ENCODE measurements at places on chromosomes 2 and 18.
A peak's percentile ranks its signal among the peaks of the same experiment; 100 is the strongest.

DNA sequence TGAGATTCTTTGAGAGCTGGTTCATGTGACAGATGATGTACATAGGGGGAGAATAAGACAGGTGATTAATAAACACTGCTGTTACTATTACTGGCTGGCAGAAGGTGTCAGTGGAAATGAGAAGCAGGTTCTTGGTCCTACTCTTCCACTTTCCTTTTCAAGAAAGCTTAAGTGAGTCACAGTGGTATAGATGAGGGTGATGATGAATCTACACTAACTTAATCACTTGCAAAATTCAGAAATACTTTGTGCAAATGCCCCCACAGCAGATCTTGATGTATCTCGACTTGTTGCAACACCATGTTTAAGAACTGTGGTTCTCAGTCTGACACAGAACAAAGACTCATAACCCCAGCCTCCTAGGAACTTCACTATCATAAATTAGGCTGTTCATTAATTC lies 35.9 kb upstream of the MGAT5 start:
- DNase-seq, result peak; percentile 38

GRCh38 chr2:181183878-181184542 lies 203.6 kb downstream of the UBE2E3 start:
- no peak for DNase-seq

DNA sequence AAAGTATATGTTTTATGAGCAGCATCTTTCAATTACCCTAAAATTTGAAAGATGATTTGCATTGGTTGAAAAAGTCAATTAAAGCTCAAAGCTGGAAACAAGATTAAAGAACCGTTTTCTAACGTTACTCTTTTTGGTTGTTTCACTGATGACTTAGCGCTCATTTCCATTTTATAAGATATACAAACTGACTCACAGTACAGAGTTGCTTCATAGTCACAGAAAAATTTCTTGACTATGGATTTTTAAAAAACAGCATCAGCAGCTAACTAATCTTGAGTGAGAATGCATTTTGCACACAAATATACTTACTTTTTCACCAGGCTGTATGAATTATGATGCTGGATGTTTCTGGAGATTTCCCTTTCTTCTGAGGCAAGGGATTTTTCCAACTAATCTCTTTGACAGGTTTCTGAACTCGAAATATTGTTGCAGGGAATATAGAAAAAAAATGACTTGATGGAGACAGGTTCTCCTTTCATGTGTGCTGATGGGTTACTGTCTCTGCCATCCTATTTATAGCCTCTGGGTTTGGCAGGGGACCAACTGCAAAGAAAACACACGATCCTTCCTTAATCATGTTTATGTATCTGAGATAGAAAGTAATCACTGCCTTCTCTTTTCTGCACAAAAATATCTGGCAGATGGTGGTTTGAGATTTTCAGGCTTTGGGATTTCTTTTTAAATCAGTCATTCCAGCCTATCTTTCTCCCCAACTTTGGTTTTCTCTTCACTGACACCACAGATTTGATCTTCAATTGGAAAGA lies 129.4 kb upstream of the DAPL1 start:
- DNase-seq, result no peak

- no peak for DNase-seq
Observed at GRCh38 chr2:79259296-79259695, 99.7 kb upstream of the REG3A start.

- no peak for DNase-seq
Observed at GRCh38 chr18:419541-420175, 80.8 kb downstream of the COLEC12 start.

GRCh38 chr2:197121756-197122385 lies 188.7 kb downstream of the ANKRD44 start:
- no peak for DNase-seq

DNA sequence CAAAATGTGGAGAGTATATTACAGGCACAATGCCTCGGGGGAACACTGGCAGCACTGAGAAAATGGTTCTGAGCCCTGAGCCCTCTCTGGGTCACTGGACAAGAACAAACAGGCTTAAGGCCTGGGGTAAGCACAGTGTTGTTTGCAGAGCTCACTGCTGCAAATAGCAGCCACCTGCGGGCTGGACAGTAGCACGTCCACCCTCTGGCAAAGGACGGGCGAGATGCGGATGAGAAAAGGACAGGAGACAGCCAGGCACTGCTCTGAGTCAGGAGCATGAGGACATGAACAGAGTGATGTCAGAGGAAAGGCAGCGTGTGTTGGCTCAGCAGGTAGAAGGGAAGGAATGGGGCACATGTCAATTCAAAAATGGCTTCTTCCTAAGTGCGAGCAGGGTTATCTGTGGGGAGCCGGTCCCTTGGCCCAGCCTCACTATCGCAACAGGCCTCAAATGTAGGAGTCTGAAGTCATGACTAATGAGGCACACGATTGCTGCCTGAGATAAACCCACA lies 25.9 kb upstream of the NEB start:
- DNase-seq, result no peak

DNA sequence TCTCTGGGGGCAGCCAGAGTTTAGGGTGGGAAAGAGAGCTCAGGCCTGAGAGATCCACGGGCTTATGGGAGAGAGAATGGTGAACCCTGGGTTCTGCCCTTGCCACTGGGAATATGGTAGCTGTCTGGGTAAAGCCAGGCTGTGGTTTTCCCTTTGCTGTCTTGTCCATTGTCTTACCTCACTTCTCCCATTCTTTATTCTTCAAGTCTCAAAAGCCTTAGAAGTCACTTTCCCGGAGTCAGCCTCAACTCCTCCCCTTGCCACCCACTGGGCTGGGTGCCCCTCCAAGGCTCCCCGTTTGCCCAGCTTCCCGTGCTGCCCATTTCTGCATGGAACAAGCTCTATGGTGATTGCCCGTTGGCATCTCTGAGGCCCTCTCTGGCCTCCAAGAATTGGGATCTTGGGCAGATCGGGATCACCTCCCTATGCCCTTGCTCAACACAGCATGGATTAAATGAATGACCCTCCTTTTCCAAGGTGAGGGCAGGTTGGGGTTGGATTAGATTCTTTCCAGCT lies 228.2 kb downstream of the HAUS1 start:
- no peak for DNase-seq

DNA sequence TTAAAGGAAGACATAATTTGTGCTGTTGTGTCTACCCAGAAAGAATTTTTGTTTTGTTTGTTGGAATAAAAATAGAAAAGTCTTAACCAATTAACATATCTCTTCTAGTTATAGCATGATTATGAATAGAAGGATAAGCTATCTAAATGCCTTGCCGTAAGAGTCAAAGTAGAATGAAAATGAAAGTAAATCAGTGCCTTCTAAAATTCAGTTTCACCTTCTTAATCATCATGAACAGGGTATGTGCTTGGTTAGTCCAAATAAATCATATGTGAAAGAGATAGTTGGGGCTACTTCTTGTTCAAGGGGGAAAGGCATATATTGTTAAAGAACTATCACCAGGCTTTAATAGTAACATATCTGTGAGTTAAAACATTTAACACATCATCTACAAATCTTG lies 91.5 kb downstream of the GULP1 start:
- no peak for DNase-seq

DNA sequence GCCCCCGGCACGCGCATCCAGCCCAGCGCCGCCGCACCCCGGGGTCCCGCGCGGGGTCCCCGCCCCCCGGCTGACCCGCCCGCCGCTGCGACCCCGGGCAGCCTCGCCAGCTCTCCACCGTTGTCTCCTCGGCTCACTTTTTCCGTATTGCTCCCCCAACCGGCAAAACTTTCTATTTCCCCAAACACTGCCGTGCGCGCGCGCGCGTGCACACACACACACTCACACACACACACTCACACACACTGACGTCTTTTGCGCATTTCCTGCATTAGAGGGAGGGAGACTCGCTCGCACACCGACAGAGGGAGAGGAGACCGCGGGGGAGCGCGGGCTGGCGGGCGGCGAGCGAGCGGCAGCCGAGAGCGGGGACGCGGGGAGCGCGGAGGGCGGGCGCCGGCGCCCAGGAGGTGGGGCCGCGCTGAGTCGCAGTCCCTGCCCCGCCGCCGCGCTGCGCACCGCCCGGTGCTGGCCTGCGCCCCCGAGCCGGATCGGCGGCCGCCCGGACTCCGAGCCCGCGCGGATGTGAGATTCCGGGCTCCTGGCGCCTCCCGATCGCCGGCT lies 542 bp upstream of the PRKCE start:
- peak; percentile 87 for DNase-seq

GRCh38 chr18:76386071-76386470 lies 109.0 kb downstream of the ZNF516 start:
- no peak for DNase-seq

DNA sequence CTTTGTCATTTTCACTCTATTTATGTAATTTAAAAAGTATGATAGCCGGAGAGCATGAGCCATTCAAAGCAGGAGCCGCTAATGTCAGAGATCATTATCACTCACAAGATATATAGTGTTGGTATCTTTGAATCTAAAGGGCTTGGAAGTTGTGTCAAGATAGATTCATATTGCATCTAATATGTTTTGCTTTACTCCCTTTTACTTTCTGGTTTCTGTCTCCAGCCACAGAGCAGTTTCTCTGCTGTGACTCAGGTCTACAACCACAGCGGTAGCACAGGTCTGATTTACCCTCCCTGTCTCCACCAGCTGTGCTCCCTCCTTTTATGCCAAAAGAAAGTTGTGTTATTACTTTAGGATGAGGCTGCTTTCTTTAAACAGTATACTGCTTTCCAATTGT lies 424.0 kb downstream of the ARHGAP15 start:
- peak; percentile 27 for DNase-seq

- no peak for DNase-seq
Observed at GRCh38 chr2:235949567-235950472, 218.4 kb downstream of the GBX2 start.

DNA sequence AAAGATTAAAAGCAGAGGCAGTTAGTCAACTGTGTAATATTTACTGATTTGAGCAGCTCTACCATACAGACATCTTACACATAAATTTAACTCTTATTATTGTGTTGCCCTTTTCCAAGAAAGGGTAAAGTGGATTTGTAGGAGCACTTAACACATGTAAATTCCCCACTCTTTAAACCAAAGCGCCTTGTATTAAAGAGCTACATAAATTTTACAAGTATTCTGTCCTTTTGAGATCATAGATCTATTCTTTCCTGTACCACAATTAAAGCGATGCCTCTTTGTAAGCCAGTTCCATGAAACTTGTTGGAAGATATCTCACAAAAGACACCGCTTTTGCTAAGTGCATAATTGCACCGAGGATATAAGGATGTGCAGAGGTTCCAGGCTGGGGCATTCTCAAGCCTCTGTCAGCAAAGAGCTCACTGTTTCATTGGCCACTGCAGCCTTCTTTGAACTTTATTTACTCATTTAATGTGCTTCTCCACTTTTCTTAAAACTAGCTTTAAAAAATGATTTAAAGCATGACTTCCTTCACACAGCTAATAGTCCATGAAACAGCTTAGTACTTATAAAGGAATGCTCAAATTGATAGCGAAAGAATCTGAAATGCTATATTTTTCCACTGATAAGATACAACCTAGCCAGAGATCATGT lies 520.0 kb upstream of the TCF4 start:
- DNase-seq, result no peak

GRCh38 chr2:74544634-74545033 lies 9.1 kb downstream of the LOXL3 start:
- DNase-seq, result no peak

DNA sequence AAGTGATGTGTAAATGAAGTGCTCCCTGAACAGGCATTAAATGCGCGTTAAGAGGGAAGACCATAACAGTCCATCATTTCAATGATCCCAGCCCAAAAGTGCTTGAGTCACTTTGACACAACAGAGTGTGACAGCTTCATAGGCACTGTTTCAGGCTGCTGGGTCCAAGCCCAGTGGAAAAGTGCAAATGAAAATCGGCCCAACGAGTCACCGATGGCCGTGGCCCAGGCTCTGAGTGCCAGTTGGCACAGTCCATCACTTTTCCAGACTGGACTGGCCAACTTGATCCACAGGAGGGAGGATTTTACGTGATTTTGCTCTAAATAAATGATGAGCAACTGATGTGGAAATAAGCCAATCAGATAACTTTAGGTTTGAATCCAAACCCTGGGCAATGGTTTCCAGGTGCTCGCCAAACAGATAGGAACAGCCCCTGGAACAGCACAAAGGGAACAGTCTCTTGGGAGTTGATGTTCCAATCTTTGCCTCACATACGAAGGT lies 114.0 kb downstream of the SP3 start:
- DNase-seq, result no peak

DNA sequence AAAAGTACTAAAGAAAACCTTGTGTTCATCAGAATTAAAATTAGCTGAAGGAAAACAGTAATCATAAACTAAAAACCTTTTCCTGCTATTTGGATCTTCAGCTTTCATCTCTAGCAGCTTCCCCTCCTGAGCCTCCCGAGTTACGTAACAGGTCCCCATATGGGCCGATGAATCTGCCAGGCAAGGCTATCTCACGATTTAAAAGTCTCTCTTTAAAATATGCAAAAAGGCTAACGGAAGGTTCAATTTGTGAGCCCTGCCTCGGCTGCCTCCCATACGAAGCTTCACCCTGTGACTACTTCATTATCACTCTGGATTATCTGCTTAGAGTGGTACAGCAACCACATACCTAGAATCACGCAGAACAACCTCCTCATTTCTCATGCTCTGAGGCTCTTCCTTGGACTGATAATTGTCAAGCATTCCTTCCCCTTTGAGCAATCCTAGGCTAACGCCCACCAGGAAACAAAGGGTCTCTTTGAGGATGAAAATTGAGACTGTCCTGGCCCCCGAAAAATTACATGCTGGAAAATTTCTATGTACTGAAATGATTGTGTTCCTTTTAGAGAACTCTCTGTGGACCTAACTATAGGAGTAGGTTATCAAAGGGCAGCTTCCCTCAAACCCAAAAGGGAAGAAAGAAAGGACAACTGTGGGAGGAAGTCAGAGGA lies 147.4 kb downstream of the ZEB2 start:
- no peak for DNase-seq

- DNase-seq, result peak; percentile 68
Observed at GRCh38 chr2:120177001-120177621, 46.1 kb downstream of the TMEM185B start.

DNA sequence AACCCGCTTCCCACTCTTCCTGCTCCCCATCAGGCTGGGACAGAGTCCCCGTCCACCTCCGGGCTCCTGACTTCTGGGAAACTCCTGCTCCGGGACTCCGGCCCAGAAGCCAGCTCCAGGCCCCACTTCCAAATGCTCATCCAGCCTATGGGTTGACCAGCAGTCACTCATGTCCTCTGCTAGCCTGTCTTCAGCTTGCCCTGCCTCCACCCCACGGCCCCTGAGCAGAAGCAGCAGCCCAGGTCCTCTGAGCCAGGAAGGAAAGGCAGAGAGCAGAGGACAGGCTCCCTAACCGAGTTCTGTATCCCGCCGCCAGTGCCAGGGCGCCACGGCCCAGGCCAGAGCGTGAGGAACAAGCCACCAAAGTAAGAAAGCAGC lies 86.4 kb upstream of the ID2 start:
- DNase-seq, result no peak

- DNase-seq, result no peak
Observed at GRCh38 chr2:25375371-25375988, 33.8 kb upstream of the DNMT3A start.

GRCh38 chr2:134489732-134490384 lies 228.9 kb downstream of the TMEM163 start:
- DNase-seq, result no peak

Data from stimulated activated CD4-positive, alpha-beta T cell treated with anti-CD3 and anti-CD28 coated beads, Interleukin-15, amount 100 ng/mL, for 48 hours (primary cell).